ENCODE measurements at places on chromosomes 1 and 21.

- DNase-seq = no peak
Observed at GRCh38 chr1:33314416-33314815, 6.5 kb downstream of the A3GALT2 start.

DNA sequence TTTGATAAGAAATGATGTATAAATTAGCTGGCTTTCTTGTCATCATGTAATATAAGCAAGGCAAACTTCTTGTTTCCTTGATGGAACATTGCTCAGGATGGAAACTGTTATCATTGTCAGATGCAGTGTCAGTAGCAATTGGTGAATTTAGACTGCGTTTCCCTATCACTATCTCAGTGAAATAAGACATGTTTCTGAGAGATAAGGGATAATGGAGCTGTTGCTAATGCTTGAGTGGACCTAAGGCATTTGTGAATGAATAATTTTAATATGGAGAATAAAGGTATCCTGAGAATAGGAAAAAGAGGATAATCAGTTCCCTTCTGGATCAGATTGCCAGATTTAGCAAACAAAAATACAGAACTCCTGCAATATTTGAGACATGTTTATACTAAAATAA, 160.9 kb downstream of the HLX start:
- no peak for DNase-seq

- no peak for DNase-seq
Observed at GRCh38 chr1:26694638-26695355, 1.0 kb upstream of the ARID1A start.

DNA sequence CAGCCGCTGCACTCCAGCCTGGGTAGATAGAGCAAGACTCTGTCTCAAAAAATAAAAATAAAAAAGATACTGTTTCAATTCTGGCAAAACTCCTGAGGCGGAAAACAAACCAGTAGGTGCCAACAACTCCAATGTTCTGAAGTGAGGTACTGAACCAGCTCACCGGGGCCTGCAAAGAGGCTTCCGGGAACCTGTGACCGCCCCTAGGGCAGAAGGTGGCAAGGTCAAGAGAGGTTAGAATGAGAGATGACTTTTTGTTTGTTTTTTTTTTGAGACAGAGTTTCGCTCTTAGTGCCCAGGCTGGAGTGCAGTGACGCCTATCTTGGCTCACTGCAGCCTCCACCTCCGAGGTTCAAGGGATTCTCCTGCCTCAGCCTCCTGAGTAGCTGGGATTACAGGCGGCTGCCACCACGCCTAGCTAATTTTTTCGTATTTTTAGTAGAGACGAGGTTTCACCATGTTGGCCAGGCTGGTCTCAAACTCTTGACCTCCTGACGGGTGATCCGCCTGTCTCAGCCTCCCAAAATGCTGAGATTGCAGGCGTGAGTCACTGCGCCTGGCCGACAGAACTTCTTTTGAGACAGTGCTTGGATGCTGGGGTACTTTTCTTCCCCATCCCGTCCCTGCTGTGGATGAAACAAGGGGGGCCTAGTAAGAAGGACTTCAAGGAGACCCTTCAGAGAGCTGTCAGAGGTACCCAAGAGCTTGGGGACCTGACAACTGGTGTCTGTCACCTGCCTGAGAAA, 91.9 kb upstream of the SLC25A33 start:
- no peak for DNase-seq

DNA sequence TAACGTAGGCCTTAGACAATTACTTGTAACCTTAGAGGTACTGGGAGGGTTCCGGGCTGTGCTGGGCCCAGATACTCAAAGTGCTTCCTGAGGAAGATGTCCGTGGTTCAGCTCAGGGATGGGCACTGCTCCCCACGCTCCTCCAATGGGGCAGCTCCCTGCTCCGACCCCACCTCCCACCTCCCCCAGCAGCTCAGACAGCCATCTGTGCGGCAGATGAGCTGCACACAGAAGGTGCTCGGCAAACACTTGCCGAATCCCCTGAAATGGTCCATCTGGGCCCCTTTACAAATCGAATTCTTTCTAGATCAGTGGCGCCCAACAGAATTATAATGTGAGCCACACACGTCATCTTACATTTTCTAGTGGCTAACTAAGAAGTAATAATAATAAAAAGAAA, 242.4 kb upstream of the RAB4A start:
- DNase-seq = no peak

GRCh38 chr1:225710804-225711203, 57.9 kb upstream of the ENAH start:
- no peak for DNase-seq

- peak; percentile 41 for DNase-seq
Observed at GRCh38 chr1:221994274-221994698, 252.4 kb upstream of the DUSP10 start.
